ENCODE measurements at places on chromosomes 7 and 10. TPM values are rescaled to one million over a fixed set of nuclear protein-coding genes. Genes with fewer than 3 reads are reported as not detected.
A peak's percentile ranks its signal among the peaks of the same experiment; 100 is the strongest.

DNA sequence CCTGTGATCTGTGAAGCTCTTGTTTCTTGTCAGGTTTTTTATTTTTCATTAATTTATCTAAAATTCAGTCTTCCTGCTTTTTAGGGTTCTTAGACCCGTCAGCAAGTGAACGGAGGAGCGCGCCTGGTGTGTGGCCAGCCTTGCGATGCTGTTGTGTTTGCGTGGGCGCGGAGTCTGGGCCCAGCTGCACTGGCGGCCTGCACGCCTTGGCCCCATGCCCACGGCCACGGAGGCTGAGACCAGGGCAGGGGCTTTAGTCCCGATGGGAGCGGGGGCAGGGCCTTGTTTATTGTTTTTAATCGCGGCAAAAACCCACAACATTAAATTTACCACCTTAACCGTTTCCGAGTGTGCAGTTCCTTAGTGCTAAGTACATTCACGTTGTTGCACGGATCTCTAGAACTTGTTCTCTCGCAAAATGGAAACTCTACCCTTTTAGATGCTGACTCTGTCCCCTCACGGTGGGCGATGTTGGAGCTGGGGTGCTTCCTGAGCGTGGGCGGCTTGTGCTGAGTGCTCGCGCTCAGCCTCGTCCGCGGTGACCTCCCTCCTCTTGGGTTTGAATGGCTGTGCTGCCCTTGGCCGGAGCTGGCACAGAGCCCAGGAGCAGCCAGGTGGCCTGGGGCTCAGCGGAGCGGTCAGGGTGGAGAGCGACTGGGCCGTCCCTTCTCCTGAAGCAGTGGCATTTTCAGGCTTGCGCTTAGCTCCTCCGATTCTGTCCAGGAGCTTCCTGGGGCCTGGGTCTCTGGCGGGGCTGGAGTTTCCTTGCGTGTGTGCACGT, 69.1 kb downstream of the INPP5A start:
- no peak for DNase-seq

ARL3 gene
- 5.2 TPM for total RNA-seq

GRCh38 chr10:71128311-71128980, 83.9 kb upstream of the UNC5B start:
- peak; percentile 19 for DNase-seq

DNA sequence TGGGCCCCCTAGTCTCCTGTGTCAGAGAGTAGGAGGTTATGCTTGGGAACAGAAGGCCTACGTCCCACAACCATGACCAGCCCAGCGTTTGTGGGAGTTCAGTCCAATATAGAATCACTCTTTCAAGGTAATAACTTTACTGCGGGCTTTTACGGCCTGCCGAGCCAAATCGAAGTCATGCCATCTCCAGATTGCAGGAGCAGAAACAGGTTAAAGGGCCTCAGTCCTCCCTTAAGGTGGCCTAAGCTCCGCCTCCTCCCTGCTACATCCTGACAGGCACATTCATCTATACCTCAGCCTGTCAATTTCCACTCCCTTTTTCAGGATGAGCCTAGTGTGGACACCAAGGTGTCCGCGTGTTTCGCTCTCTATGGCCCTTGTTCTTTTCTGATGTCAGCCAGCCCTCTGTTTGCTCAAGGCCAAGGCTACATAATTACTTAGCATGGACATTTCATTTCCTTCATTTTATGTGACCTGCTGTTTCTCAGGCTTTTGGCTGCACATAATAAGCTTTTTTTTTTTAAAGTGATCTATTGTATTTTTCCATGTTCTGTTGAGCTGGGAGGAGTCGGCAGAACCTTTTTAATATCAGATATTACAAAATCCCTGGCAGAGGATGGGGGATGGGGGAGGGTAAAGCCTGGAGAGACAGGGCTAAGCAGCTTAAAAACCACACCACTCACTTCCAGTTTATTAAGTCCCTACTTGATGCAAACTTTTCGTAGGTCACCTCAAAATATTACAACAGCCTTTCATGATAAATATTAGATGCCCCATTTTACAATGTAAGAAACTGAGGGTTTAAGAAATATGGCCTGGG, 84.6 kb downstream of the CACNB2 start:
- no peak for DNase-seq

DNA sequence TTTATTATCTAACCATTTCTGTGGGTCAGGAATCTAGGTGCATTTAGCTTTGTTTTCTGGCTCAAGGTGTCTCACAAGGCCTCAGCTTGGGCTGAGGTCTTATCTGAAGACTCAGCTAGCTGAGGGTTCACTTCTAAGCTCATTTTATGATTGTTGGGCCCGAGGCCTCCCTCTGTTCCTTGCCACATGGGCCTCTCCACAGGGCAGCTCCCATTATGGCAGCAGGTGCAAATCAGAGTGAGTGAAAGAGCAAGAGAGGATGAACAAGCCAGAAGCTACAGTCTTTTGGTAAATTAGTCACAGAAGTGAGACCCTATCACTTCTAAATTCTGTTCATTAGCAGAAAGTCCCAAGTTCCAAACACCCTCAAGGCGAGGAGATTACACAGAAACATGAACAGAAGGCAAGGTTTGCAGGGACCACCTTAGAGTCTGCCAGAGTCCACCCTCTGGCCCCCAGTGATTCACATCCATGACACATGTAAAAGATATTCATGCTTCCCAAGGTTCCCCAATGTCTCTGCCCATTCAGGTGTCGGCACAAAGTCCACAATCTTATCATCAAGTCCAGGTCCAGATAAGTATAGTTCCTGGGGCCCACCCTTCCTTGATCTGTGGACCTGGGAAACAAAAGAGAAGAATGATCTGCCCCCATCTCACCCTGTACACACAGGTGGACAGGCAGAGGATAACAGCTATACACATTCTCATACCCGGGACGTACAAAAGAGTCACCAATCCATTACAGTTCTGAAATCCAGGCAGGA, 23.7 kb downstream of the FIGNL1 start:
- DNase-seq: no peak

DNA sequence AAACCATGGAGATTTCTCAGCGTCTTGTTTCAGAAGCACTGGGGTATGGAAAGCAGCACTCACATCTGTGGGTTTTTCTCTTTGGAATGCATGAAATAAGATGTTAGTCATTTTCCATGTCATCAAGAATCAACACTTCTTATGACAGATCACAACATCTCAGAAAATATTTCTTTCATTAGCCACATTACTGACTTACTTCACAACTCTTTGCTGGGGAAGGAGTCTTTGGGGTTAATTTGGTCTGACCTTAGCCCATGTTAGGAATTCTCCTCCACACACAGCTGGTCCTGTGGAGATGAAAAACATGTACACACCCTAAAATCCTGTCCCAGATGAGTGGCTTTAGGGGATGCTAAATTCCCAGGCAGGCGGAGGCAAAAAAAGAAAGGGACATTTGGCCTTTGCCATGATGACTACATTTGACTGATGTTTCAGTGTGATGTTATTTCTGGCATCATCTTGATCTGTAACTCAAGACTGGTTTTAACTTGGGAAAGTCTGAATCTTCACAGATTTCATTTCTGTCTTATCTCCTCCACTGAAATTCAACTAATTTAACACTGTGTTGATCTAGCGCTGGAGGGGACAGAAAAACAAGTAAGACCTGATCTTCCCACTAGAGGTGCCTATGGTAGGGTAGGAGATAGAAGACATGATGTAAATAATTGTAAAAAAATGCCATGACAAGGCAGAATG, 363.2 kb downstream of the PRPF18 start:
- DNase-seq: no peak

TNS3 gene
- not detected for total RNA-seq

DNA sequence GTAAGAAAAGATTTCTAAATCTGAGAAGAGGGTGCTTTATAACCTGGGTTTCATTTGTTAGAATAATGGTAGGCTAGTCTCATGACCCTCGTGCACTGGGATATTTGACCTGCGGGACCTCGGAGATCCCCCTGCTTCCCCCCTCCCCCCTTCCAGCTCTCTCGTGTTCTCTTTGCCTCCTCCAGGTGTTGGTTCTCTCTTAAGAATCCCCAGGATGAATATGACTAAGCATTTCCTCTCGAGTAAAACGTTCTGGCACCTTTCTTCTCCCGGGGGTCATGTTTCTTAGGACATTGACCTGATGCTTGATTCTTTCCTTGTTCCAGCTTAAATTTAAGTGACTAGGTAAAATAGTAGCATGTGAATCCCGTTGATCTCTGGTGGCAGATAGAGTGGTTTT, 71.2 kb downstream of the SHH start:
- DNase-seq: no peak

DNA sequence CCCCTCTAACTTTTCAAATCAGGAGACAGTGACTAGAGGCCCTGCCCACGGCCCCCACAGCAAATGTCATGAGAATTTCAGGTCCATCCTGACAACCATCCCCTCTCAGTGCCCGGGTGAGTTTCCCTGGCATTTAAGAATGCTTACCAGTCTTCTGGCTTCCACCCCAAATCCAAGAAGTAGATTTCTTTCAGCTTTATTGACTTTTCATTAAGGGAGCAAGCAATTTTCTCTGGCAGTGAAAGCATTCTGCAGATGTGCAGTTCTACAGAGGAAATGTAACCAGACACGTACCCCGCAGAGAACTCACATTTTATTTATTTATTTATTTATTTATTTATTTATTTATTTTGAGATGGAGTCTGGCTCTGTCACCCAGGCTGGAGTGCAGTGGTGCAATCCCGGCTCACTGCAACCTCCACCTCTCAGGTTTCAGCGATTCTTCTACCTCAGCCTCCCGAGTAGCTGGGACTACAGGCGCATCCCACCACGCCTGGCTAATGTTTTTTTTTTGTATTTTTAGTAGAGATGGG, 120.9 kb upstream of the KCTD7 start:
- no peak for DNase-seq

SEMA3D gene
- not detected for total RNA-seq

MYH16 gene
- not detected for total RNA-seq

DNA sequence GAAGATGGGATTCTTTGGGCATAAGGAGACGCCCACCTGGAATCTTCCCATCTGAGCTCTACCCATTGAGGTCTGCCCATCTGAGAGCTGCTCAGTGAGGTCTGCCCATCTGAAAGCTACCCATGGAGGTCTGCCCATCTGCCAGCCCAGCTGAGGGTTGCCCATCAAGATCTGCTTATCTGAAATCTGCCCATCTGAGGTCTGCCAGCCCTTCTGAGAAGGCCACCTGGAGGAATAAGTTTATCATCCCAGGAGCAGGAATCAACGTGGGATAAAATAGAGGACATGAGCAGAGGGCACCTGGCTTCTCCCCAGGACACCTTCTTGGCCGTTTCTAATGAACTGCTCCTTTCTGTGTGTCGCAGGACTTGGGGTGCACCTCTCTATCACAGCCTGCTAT, 35.3 kb upstream of the PDZD8 start:
- DNase-seq: no peak

GRCh38 chr7:158973440-158973839, 117.1 kb downstream of the DYNC2I1 start:
- DNase-seq: peak; percentile 51

HOXA3 gene
- total RNA-seq: not detected

CH25H gene
- not detected for total RNA-seq

CHCHD3 gene
- 60.1 TPM for total RNA-seq

UPK3B gene
- 0.92 TPM for total RNA-seq

DNA sequence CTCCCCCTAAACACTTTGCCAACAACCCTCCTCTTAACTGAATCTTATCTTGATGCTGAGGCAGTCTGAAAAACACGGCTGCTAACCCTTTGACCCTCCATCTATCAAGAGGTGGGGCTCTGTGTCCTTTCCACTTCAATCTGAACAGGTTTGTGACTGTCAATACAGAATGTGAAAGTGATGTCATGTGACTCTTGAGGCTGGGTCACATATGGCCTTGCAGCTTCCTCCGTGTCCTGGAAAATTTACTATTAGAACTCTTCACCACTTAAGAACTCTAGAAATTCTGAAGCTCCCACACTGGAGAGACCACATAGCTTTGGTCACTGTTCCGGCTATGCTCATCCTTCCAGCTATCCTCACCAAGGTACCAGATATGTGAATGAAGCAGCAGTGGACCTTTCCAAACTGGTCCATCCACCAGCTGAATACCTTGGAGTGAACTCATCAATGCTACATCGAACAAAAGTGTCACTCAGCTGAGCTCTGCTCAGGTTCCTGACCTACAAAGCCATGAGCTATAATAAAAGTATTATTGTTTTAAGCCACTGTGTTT, 30.7 kb upstream of the ASAH2 start:
- DNase-seq: no peak

APBB1IP gene
- 75.9 TPM for total RNA-seq

DNA sequence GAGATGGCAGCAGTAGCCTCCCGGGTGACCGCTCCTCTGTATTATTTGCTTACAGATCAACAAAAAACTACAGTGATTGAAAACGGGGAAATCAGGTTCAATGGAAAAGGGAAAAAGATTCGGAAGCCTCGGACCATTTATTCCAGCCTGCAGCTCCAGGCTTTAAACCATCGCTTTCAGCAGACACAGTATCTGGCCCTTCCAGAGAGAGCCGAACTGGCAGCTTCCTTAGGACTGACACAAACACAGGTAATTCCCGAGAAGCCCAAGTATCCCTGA, 2.2 kb downstream of the DLX6 start:
- DNase-seq: no peak

GRCh38 chr10:42878134-42878820, 95.7 kb downstream of the BMS1 start:
- no peak for DNase-seq

FLNC gene
- not detected for total RNA-seq

DNA sequence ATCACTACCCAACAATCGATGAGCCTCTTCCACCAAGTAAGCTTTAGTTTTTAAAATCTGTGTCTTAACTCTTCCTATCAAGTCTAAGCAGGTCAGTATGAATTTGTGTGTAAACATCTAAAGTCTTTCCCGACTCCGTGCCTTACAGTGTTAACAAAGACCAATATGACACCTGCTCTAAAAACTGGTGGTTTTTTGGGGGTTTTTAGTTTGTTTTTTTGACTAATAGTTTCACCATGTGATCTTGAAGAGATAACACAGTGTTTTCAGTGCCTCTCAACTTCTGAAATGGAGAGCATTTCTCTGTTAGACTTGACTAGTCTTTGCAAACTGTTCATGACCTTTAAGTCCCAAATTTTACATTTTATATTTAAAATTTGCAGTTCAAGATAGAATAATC, 132.0 kb upstream of the STK17A start:
- no peak for DNase-seq

SLC39A12 gene
- total RNA-seq: not detected

DNA sequence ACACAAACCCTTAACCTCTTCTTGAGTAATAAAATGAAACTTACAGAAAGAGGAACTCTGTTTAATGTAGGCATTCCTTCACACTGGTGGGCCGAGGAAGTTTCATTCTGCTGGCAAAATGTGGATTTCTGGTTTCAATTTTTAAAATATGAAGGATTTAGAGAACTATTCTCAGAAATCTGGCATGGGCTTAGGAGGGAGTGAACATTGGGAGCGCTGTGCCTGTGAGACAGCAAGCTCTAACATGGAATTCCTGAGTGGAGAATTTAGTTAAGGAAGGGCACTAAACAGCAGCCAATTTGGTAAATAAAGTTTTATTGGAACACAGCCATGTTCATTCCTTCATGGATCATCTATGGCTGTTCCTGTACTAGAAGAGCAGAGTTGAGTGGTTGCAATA, 751.8 kb upstream of the IGFBP3 start:
- no peak for DNase-seq

GRCh38 chr7:106623853-106624252, 37.1 kb downstream of the CCDC71L start:
- no peak for DNase-seq

CLRN3 gene
- total RNA-seq: not detected

BTBD16 gene
- total RNA-seq: not detected

- no peak for DNase-seq
Observed at GRCh38 chr10:11284291-11285085, 266.8 kb downstream of the CELF2 start.

GRCh38 chr7:72805526-72806494, 22.2 kb downstream of the TYW1B start:
- no peak for DNase-seq

GRCh38 chr7:27910326-27910725, 170.4 kb downstream of the TAX1BP1 start:
- DNase-seq: no peak

PDZD7 gene
- total RNA-seq: 0.50 TPM

TAC1 gene
- total RNA-seq: not detected
